ENCODE measurements at places on chromosomes 7 and 10.
A peak's percentile ranks its signal among the peaks of the same experiment; 100 is the strongest.

- DNase-seq, result no peak
Observed at GRCh38 chr7:156539999-156540398, 100.6 kb upstream of the RNF32 start.

- DNase-seq, result no peak
Observed at GRCh38 chr7:159130820-159131219, 13.8 kb downstream of the VIPR2 start.

GRCh38 chr7:85186083-85186520 lies 754 bp downstream of the SEMA3D start:
- peak; percentile 27 for DNase-seq

GRCh38 chr7:109844362-109844761 lies 1246.6 kb upstream of the LRRN3 start:
- DNase-seq, result no peak

DNA sequence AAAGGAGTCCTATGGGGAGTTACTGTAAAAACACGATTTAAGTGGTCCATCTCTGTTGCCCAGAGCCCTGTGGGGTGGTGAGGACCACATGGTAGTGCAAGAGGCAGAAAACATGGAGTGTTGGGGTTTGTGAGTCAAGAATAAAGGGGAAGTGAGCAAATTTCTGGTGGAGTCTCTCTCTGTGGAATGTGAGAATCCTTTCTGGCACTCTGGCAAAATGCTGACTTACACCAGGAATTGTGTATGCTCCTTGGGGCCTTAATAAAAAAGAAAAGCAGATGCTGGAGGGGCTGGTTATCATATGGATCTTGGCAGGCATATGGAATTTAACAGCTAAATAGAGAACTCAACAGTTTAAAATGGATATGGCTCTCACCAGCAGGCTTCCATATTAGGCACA lies 486.0 kb downstream of the TNS3 start:
- no peak for DNase-seq
